ENCODE measurements at places on chromosomes 11 and 22. TPM values are rescaled to one million over a fixed set of nuclear protein-coding genes. Genes with fewer than 3 reads are reported as not detected.

- DNase-seq: no peak
These were observed 8.4 kb upstream of the RASSF10 start for GRCh38 chr11:13000721-13001120.

GRCh38 chr22:37068859-37069258 is 17.3 kb downstream of the KCTD17 start:
- DNase-seq: peak; percentile 33

GRCh38 chr11:60910711-60911380 is 3.1 kb upstream of the TMEM109 start:
- no peak for DNase-seq

DNA sequence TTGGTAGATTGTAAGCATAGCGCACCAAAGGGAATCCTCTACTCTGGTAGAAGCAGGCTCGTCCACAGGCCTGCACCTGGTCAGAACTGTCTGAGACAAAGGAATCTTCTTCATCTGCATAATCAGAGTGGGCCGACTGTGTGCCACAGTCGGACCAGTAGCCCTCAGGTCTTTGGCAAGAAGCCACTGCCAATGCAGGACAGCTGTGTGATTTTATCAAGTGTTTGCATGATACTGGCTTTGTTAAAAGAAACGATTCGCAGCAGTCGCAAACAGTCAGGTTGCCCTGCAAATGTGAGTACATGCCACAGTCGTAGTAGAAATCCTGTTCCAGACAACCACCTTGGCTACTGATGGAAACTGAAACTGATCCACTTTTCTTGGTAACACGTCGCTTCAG is 4.9 kb upstream of the CCDC34 start:
- no peak for DNase-seq

GRCh38 chr22:38069372-38070249 is 12.4 kb downstream of the PICK1 start:
- DNase-seq: peak; percentile 62

DNA sequence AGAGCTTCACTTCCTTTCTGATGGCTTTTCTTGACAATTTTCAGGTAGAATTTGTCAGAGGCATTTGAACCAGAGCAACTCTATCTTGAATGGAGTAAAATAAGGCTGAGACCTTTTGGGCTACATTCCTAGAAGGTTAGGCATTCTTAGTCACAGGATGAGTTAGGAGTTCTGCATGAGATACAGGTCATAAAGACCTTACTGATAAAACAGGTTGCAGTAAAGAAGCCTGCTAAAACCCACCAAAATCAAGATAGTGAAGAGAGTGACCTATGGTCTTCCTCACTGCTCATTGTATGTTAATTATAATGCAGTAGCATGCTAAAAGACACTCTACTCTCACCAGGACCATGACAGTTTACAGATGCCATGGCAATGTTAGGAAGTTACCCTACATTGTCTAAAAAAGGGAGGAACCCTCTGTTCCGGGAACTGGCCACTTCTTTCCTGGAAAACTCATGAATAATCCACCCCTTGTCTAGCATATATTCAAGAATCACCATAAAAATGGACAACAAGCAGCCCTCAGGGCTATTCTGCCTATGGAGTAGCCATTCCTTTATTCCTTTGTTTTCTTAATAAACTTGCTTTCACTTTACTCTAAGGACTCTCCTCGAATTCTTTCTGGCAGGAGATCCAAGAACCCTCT is 1519.7 kb upstream of the TENM4 start:
- no peak for DNase-seq

DNA sequence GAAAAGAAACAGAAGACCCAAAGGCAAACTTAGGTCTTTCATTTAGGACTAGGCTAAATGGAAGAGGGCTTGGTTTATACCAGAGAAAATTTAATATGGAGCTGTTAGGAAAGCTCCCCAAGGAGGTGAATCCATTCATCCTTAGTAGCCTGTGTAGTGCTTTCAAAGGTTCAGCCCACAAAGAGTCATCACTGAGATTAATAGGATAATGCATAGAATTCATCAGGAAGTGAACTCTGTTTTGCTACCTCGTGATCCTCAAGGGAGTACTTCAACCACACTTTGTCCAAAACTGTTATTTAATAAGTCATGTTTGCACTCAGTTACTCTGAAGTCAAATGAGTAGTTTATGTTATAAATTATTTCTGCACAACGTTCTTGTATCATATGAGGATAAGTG is 43.3 kb upstream of the MMP7 start:
- DNase-seq: no peak

DNA sequence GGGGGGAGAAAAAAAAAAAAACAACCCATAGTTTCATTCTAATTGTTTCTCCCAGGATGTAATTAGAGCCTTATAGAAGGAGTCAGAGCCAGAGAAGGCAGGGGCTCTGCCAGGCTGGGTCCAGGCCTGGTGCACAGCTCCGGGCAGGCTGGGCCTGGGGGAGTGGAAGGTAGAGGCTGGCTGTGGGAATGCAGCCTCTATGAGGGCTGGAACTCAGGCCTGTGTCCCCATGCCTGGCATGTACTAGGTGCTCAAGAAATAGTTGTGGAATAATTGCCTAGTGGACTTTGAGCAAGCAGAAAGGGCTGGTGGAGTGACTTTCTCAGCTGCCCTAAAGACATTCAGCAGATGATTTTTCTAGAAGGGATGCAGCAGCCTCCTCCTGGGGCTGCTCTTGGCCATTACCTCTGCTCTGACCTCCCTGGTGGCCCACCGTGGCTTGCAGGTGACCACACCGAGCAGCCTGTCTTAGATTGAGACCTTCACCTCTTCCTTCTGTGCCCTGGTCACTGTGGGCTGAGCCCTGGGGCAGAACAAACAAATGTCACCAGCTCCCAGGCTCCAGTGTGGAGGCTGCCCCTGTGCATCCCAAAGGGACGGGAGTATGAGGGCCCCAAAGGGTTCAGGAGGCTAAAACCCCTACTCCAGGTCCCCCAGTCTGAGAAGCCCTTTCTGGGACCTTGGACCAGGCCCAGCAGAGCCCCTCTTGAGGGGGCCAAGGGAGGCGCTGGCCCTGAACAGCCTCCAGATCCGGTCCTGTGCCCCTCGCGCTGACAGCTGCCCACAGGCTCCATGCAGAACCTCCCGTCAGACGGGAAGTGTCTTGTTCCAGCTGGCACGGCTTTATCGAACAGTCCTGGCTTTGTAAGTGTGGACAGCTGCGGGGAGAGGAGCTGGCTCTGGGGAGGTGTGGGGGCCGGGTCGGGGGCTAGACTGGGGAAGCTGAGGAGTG is 18.8 kb downstream of the MYEOV start:
- DNase-seq: no peak

DNA sequence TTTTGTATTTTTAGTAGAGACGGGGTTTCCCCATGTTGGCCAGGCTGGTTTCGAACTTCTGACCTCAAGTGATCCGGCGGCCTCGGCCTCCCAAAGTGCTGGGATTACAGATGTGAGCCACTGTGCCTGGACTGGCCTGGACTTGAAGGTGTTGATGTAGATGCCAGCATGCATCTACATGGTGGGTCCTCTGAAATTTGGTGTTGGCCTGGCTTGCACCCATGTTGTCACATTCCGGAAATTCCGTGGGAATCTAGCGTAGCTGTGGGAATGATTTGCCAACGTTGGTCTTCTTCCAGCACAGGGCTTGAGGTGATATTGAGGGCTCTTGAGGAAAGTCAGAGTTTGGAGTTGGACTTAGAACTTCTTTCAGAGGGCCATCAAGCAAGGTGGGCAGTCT is 6.5 kb downstream of the PACS1 start:
- no peak for DNase-seq

- no peak for DNase-seq
These were observed at the start of gene POU2AF3 for GRCh38 chr11:111298413-111299100. TSS of gene POU2AF3 (plus strand) at chr11:111298546. CDS start at chr11:111298582, 36 bp downstream.

GRCh38 chr22:23609983-23610781 is 21.9 kb downstream of the DRICH1 start:
- no peak for DNase-seq

DNA sequence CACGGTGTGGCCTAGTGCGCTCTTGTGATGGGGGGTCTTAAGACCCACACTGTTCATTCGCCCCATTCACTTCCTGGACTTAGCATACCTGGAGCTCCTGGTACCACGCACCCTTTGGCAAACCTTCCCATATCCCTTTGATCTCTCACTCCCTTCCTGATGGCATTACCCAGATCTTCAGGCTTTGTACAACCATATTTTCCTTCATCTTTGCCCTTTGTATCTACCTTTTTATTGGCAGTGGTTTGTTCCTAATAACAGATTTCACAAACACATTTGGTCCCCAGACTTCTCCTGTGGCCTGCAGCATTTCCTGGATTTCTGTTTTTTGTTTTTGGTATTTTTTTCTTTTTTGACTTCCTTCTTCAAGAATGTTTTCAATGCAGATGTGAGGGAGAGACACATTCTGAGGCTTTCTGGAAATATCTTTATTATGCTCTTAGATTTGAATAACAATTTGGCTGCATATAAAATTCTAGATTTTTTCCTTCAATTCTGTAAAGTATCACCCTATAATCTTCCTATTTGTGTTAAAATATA is 16.1 kb upstream of the IFITM3 start:
- DNase-seq: no peak

DNA sequence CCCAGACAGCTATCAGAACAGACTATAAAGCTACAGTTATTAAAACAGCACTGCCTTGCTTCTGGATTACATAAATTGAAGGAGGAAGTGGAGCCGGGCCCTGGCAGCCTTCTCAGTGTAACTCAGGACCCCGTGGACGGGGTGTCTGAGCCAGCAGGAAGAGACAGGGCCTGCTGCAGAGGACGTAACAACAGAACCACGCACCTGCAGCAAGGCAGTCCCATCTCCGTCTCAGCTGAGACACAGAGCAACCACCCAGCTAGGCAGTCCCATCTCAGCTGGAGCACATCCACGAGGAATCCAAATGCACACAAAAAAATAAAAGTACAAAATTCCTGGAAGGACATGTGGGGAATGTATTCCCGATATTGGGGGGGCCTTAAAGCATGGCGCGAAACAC is 17.1 kb upstream of the KRTAP5-6 start:
- DNase-seq: no peak

DNA sequence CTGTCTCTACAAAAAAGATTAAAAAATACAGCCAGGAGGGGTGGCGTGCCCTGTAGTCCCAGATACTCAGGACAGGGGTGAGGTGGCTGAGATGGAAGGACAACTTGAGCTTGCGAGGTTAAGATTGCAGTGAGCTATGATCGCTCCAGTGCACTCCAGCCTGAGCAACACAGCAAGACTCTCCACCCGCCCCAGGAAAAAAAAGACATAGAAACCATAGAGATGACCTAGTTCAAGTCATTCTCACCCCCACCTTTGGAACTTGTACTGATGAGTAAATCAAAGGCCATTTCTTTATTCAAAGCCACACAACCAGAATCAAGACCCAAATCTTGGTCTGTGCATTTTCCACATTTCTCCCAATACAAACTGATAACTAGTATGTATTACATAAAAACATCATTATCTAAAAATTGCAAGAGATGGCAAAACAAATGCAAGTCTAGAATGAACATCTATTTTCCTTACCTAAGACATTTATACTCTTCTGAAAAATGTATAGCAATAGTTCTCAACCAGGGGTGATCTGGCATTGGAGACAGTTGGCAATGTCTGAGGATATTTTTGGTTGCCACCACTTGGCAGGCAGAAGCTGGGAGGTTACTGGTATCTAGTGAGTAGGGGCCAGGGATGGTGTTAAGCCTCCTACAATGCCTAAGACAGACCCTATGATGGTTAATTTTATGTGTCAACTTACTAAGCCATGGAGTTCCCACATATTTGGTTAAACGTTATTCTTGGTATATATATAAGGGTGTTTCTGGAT is 34.6 kb downstream of the LGR4 start:
- no peak for DNase-seq

DNA sequence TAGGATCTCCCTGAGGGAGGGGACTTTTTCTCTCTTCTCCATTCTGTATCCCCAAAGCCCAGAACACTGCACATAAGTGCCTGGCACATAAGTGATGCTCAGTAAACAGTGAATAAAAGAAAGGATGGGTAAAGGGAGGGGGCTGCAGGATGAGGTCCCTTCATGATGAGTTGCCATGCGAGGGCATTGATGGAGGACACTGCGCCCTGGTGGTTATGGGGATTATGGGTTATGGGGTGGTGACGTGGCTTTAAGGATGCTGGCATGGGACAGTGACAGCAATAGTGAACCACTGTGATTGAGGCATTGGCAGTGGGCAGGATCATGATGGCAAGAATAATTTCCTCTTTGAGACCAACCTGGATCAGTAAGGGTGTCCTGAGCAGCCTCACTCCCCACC is 43.9 kb upstream of the LRRC32 start:
- no peak for DNase-seq

DNA sequence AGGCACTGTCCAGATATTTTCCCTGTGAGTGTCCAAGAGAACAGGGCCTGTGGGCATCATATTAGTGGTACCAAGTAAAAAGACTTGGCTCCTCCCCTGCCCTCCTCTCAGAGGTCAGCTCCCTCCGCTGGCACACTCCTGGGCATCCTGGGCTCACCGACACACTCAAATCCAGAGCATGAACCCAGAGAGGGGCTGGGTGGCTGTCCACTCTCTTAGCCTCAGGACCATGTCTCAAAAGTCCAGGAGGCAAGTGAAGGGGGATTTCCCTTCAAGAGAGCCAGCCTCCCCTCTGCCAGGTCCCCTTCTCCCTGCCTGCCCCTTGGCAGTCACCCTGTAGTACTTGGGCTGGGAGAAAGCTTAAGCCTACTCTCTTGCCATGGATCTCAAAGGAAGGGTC is 10.3 kb downstream of the BCL9L start:
- no peak for DNase-seq

DNA sequence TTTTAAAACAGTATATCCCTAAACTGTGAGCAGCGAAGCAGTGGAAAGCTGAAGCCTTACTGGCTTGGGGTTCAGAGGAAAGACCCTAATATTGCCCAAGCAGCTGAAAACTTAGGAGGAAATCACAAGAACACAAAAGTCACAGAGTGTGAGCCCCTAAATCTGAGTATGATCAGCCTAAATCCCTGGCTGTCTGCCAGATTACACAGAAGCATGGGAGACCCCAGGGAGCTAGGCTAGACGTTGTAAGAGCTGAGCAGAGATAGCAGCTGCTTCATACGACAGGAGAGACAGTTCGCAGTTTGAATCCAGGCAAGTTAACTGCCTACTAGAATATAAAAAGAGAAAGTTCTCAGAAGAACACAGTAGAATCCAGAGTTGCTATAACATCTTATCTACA is 81.2 kb downstream of the PACS1 start:
- no peak for DNase-seq

GRCh38 chr22:39174498-39175352 is 22.2 kb upstream of the CBX7 start:
- peak; percentile 90 for DNase-seq

TMPRSS5 gene
- 0.20 TPM for total RNA-seq

ART1 gene
- total RNA-seq: not detected

MPPED2 gene
- 7.5 TPM for total RNA-seq

GAB4 gene
- total RNA-seq: not detected

PPP1R14B gene
- total RNA-seq: 96.1 TPM

TRIM6 gene
- total RNA-seq: 6.6 TPM

MS4A4A gene
- total RNA-seq: 5.3 TPM

SLC22A9 gene
- 36.3 TPM for total RNA-seq

EXPH5 gene
- 4.5 TPM for total RNA-seq
